ENCODE measurements at places on chromosomes 11 and 22.

DNA sequence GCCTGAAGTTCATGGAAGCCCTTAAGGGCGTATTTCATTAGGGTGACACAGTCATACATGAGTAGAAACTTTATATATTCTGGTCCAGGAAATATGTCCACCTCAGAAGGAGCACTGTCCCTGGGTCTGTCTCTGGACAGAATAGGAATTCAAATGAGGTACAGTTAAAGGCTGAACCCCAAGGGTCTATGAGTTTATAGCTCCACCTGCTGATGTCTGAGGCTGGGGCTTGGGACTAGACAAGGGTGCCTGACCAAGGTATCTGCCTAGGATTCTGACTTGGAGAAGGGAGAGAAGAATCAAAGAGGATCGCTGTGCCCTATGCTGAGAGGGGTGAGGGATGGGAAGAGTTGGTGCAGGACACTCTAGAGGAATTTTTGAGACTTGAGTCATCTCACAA is 14.9 kb downstream of the HEPHL1 start:
- no peak for DNase-seq

GRCh38 chr11:64792482-64792881 is 10.5 kb downstream of the MAP4K2 start:
- no peak for DNase-seq

GRCh38 chr22:42700901-42701300 is 19.8 kb downstream of the A4GALT start:
- DNase-seq = no peak

DNA sequence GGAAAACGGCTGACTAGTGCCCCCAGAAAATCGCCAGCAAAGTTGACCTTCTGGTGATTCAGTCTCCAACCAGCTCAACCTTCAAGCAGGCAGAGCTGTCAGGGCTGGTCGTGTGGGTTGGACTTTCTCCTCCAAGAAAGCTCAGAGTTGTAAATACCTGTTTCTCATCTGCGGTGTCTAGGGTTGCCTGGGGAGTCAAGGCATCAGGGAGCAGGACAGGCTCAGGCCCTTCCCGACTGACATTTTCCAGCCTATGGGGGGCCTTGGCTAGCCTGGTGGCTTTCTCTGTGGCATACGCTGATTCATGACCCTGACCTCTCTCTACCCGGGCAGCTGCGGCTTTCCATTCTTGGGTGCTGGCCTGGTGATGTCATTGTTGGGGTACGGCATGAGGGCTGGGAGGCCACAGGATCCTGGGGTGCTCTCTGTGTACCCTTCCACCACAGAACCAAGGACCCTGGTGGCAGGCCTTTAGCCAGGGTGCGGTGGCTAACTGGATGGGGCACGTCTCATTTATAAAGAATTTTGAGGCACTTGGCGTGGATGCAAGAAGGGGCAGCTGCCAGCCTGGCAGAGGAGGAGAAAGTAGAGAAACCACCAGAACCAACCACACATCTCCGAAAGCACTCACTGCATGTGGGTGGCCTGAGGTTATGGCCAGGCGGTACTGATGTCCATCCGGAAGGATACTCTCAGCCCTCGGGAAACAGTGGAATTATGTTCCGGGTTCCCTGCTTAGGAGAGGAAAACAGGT is 64.9 kb downstream of the BCR start:
- DNase-seq = no peak

- DNase-seq = no peak
Measured at GRCh38 chr11:93494357-93494756, 48.8 kb downstream of the SMCO4 start.

- DNase-seq = peak; percentile 52
Measured at GRCh38 chr11:95147364-95147905, 57.8 kb downstream of the ENDOD1 start.

- DNase-seq = no peak
Measured at GRCh38 chr22:18119409-18120110, 9.0 kb downstream of the TUBA8 start.

GRCh38 chr11:1308743-1309497 is 512 bp downstream of the TOLLIP start:
- no peak for DNase-seq

- DNase-seq = peak; percentile 25
Measured at GRCh38 chr11:58495906-58496305, 12.0 kb downstream of the OR5B21 start.

DNA sequence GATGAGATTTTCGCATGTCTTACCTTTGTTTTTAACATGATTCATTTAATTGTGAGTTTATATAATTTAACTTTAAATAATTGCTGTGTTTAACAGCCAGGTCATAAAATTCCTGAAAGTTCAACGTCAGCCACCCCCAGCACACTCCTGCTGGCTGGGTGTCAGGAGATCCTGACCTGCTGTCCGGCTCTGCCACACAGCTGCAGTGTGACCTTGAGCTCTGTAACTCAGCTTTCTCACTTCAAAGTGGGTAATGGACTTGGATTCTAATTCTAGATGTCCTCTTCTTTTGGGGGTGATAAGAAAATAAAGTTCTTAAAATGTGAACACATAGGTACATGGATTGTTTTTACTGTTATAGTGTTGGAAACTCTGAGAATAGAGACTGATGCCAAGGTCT is 10.9 kb downstream of the VPS26B start:
- DNase-seq = no peak

- DNase-seq = no peak
Measured at GRCh38 chr22:49704345-49705215, 123.1 kb downstream of the BRD1 start.

DNA sequence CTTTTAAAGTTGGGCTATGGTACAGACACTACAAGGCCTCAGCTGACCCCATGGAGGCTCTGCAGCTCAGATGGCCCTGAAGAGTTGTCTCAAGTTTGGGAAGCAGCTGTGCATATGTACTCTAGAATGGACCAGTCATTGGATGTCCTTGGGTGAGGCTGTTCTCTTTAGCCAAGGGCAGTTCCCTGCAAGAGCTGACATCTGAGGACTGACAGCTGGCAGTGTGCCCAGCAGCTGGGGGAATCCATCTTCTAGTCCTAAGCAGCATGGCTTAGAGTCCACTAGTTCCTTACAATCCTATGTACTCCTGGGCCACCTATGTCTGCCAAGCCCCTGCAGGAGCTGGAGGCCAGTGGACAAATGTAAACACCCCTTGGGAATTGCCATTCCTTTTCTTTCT is 76.5 kb downstream of the C11orf91 start:
- DNase-seq = no peak

DNA sequence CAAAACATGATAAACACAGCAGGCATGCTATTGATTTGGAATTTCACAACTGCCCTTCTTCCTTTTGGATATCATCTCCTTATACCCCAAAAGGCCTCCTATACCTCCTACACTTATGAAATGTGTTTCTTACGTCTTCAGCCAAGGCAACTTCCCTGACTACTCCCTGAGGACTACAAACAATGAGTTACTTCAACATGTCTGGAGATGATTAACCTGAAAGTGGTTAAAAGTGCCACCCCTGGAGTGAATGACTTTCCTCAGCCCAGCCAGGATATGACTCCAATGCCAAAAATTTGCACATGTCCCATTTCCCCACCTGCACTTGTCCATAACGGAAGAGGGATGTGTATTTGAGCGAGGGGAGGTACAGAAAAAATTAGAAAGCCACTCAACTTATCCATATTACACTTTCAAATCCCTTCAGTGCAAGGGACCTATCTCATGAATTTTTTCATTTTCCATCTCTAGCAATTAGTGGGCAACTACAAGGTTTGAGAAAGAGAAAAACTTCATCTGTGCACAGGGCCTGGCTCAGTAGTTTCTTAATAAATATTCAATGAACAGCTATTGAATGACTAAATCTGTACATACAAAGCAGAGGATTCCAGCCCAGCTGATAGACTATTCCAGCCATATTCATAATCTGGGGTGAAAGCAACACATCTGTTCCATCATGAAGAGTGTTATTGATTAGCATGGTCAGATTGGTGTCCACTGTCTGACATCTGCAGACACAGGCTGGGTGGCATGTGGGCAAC is 36.8 kb downstream of the KIRREL3 start:
- no peak for DNase-seq

GRCh38 chr11:112400476-112401014 is 139.9 kb upstream of the PLET1 start:
- no peak for DNase-seq

- no peak for DNase-seq
Measured at GRCh38 chr11:112632866-112633505, 328.2 kb upstream of the NCAM1 start.

GRCh38 chr11:117560780-117561530 is 233.3 kb downstream of the CEP164 start:
- DNase-seq = no peak

- DNase-seq = no peak
Measured at GRCh38 chr11:59573216-59573615, 42.4 kb downstream of the OSBP start.

DNA sequence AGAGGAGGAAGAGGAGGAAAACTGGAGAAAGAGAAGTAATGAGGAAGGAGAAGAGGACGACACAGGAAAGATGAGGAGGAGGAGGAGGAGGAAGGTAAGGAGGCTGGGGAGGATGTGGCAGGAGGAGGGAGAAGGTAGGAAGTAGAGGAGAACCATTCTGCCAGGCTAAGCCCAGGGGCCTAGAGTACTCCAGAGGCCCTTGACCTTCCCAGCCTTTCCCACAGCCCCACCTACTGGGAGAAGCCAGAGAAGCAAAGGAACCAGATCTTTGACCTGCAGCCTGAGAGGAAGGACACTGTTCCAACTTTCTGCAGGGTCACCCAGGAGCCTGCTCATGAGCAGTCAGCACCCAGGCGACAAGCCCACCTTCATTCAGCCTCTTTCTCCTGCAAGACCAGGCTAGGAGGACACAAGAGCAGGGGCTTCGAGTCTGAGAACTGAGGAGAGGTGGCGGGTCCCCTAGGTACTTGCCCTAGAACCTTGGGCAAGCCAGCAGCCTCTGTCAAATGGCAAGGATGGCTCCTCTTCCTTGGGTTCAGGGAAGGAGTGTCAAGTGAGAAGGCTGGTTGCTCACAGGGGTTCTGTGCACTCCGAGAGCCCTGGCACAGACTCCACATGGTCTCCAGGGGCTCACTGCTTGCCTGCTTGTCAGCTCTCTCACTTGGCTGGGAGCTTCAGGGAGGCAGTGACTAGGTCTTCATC is 27.9 kb upstream of the OAF start:
- peak; percentile 5 for DNase-seq

GRCh38 chr11:130588471-130588870 is 140.0 kb downstream of the ADAMTS15 start:
- no peak for DNase-seq

- no peak for DNase-seq
Measured at GRCh38 chr11:74820763-74821162, 72.1 kb downstream of the RNF169 start.

- no peak for DNase-seq
Measured at GRCh38 chr11:64173616-64174355, 7.9 kb upstream of the MACROD1 start.

DNA sequence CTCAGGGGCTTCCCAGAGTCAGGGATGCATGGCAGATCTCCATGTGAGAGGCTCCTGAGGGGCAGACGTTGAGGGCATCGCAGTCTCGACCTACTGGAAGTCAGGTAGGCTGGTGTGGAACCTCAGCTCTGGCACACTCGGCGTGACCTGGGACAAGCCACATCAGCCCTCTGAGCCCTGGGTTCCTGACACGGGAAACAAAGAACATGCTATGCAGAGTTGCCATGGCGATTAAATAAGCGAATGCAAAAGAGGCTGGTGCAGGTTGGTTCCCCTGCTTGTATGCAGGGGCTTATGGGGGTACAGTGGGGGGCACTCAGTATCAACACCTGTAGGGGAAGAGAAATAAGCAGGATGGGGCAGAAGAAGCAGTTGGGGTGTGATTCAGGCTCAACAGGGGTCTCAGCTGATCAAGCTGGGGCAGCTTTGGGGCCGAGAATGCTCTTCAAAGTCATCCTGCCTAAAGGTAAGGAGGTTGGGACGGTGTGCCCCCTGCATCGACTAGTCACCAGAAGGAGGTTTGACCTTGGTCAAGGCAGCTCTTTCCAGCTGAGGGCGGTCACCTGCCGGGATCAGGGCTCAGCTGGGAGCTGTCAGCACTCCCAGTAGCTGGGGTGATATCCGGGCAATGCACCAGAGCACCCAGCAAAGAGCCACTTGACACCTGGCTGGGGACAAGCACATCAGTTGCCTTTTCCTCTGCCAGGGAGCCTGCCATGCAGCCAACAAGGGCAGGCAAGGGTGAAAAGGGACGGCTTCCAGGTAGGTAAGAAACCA is 442.7 kb downstream of the MIAT start:
- DNase-seq = no peak

DNA sequence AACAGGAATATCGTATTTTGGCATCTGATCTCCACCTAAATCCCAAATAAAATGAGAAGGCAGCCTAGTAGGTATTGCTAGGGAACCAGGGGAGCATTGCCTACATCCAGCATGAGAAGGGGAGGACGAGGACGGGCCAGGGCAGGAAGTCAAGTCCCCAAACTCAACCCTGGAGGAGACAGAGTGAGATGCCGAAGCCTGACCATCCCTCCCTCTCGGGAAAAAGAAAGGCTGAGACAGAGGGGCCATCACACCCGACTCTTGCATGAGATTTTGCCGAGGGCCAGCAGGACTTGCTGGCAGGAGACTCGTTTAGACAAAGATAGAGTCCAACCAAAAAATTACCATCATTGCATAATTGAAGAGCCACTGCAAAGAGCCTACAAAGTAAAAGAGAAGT is 50.2 kb upstream of the SPATA19 start:
- DNase-seq = no peak

DNA sequence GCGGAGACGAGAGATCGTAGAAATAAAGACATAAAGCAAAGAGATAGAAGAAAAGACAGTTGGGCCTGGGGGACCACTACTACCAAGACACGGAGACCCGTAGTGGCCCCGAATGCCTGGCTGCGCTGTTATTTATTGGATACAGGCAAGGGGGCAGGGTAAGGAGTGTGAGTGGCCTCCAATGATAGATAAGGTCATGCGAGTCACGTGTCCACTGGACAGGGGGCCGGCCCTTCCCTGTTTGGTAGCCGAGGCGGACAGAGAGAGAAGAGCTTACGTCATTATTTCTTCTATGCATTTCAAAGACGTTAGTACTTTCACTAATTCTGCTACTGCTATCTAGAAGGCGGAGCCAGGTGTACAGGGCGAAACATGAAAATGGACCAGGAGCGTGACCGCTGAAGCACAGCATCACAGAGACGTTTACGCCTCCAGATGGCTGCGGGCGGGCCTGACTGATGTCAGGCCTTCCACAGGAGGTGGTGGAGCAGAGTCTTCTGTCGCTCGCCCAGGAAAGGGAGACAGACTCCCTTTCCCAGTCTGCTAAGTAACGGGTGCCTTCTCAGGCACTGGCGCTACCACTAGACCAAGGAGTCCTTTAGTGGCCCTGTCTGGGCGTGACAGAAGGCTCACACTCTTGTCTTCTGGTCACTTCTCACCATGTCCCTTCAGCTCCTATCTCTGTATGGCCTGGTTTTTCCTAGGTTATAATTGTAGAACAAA is 24.8 kb downstream of the PPP6R2 start:
- no peak for DNase-seq
